ENCODE measurements at places on chromosomes 6 and 20. TPM values are rescaled to one million over a fixed set of nuclear protein-coding genes. Genes with fewer than 3 reads are reported as not detected.

C2 gene
- 24.8 TPM for total RNA-seq

- no peak for DNase-seq
Measured at GRCh38 chr6:101668496-101669030, 275.1 kb downstream of the GRIK2 start.

DNA sequence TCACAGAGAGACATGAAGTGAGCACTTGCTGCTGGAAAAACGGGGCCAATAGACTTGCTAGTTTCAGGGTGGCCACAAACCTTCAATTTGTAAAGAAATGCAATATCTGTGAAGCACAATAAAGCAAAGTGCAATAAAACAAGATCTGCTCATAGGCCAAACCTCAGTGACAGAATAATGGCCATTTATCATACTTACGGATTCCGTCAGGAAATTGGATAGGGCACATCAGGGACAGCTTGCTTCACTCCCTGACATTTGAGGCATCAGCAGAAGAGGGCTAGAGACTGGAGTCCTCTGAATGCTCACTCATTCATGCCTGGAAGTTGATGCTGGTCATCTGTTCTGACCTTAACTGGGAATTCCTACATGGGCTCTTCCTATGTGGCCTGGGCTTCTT, 165.5 kb upstream of the OPRM1 start:
- no peak for DNase-seq

DNA sequence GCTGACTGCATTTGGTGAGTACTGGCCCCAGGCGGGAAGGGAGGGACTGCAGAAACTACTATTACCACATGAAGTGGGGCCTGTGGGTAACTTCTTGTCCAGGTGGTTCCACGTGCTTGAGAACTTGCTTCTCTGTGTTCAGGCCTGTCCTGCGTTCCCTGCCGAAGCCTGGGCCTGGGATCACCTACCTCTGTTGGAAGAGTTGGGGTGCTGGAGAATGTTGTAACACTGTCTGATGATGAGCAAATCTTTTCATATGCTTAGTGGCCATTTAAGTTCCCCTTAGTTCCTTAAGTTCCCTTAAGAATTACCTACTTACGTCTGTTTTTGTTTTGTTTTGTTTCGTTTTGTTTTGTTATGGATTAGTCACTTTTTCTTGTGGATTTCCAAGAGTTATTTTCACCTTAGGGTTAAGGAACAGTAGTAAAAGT, 154.4 kb downstream of the DTNBP1 start:
- no peak for DNase-seq

- DNase-seq, result no peak
Measured at GRCh38 chr6:98343004-98343403, 491.4 kb upstream of the POU3F2 start.
